ENCODE measurements at places on chromosomes 2 and 18. TPM values are rescaled to one million over a fixed set of nuclear protein-coding genes. Genes with fewer than 3 reads are reported as not detected.

Gene BCL2
- 4.1 TPM for total RNA-seq

DNA sequence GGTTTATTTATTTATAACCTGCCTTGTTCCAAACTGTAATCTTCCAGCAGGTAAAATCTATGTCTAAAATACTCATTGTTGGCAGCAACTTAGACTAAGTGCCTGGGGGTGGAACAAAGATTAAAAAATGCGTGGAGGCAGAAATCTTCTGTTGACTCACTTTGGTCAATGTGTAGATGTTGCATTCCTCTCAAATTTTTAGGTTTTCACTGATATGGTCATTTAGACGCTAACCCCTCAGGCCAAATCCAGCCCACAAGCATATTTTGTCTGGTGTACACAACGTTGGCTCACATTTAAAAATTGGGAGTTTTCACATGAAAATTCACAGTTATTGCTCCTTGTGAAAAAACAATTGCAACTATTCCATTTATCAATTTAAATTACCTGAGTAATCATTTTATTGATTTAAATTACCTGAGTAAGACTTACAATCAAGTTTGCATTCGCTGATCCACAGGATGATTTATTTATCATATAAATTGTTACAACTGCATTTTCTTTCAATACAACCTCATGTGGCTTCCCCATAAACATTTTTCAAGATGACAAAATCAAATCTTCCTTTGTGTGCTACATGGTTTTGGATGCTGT, 564.2 kb downstream of the TSN start:
- no peak overlapping the region for H3K27ac ChIP-seq
- no peaks in the 10 kb centered on the region for H3K27me3 ChIP-seq
- no peak overlapping the region for H3K4me3 ChIP-seq
- H3K4me1 ChIP-seq = no peaks in the 10 kb centered on the region

GRCh38 chr2:88857951-88858411, 166.5 kb downstream of the RPIA start:
- H3K27ac ChIP-seq = no peak overlapping the region
- H3K36me3 ChIP-seq = no peaks in the 10 kb centered on the region
- H3K4me3 ChIP-seq = no peak overlapping the region
- no peaks in the 10 kb centered on the region for H3K27me3 ChIP-seq
- no peaks in the 10 kb centered on the region for H3K4me1 ChIP-seq

DNA sequence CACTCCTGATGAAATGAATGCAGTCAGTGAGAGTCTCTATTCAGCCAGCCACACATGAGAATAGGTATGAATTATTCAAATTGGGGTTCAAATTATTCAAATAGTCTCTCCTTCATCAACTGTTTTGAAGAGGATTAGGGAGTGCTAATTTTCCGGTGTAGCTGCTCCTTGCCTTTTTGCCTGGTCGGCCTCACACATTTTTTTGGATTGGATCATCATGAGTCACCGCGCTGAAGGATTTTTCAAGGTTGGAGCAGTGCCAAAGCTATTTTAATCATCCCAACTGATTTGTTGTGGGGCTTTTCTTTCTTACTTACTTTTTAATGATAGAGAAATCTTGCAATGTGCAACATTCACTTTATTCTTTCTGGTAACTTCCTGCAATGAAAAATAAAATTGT, 2.4 kb upstream of the DTNA start:
- no peaks in the 10 kb centered on the region for H3K4me1 ChIP-seq
- no peak overlapping the region for H3K4me3 ChIP-seq
- no peak overlapping the region for H3K27ac ChIP-seq
- no peak for DNase-seq
- H3K36me3 ChIP-seq = no peaks in the 10 kb centered on the region

Gene DIS3L2
- 18.3 TPM for total RNA-seq

GRCh38 chr2:118861731-118862130, 14.3 kb upstream of the EN1 start:
- no peaks in the 10 kb centered on the region for H3K36me3 ChIP-seq
- H3K27ac ChIP-seq = no peak overlapping the region
- H3K27me3 ChIP-seq = peaks cover 22% of the 10 kb centered on the region
- no peak overlapping the region for H3K4me3 ChIP-seq
- no peak for DNase-seq

DNA sequence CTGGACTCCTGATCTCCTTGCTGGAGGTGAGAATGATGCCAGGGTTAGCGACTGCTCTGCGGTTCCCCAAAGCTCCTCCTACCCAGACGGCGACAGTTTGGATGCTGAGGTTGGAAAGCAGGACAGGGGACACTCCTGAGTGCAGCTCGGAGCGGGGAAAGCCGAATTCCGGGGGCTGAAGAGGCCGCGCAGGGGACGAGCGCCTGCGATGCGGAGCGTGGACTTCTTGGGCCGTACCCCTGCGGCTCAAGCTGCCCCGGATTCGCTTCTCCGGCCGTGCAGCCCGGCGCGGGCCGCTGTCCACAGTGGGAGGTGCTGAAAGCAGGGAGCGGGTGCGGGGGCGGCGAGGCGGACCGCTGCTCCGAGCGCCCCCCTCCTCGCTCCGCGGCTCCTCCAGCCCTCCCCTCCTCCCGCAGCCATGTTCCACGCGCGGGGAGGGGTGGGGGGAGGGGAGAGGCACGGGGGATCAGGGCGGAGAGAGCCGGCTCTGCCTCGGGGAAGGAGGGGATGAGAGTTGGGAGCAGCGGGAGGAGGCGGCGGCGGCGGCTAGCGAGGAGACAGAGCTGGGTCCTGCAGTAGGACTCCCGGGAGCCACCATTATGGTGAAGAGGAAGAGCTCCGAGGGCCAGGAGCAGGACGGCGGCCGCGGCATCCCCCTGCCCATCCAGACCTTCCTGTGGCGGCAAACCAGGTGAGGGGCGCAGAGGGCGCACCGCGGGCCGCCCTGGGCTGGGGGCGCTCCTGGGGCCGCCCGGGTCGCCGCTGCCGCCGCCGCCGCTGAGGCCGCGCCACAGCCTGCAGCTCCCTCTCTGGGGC, at the start of gene UNC80:
UNC80 (plus strand) TSS at position 359 of the 816 bp plus-strand sequence; CDS start at position 600, 241 bp downstream.
- H3K36me3 ChIP-seq = no peaks in the 10 kb centered on the region
- no peaks in the 10 kb centered on the region for H3K4me1 ChIP-seq
- DNase-seq = peak; percentile 65

DNA sequence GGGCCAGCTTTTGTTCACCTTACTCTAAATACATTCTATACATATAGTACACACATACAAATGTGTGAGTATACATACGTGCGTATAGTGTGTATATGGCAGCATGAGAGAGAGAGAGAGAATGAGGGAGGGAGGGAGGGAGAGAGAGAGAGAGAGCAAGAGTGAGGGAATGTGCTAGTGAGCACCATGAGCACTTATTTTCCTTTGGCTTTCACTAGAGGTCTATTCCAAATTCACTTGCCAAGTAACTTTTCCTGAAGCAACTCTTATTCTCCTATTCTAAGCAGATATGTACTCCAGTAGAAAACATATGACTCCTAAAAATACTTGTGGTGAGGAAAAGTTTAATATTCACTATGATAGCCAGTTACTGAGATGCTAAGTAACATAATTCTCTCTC, 85.7 kb downstream of the COBLL1 start:
- no peaks in the 10 kb centered on the region for H3K4me1 ChIP-seq
- H3K4me3 ChIP-seq = no peak overlapping the region
- H3K27me3 ChIP-seq = no peaks in the 10 kb centered on the region
- DNase-seq = no peak

- no peak for DNase-seq
- no peaks in the 10 kb centered on the region for H3K27me3 ChIP-seq
- H3K4me3 ChIP-seq = no peak overlapping the region
- H3K36me3 ChIP-seq = no peaks in the 10 kb centered on the region
- H3K27ac ChIP-seq = no peak overlapping the region
Measured at GRCh38 chr2:205605638-205606304, 76.5 kb upstream of the NRP2 start.

Gene NLRC4
- total RNA-seq = 1.9 TPM

DNA sequence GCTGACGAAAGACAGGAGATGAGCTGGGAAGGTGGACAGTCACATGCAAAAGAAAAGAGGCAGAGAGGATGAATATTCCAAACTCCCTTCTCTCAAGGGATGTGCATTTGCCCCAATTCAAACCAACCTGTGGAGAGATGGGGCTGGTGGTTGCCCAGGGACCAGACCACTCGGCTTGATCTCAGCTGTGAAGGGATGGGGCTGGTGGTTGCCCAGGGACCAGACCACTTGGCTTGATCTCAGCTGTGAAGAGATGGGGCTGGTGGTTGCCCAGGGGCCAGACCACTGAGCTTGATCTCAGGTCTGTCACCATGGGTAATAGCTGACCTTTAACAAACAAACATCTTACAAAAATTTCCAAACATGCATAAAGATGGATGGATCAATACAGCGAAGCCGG, 42.5 kb upstream of the SALL3 start:
- no peaks in the 10 kb centered on the region for H3K36me3 ChIP-seq
- no peak overlapping the region for H3K27ac ChIP-seq
- H3K4me3 ChIP-seq = no peak overlapping the region

GRCh38 chr2:75055142-75055819, 96.8 kb downstream of the POLE4 start:
- no peaks in the 10 kb centered on the region for H3K4me1 ChIP-seq
- DNase-seq = no peak
- H3K27me3 ChIP-seq = no peaks in the 10 kb centered on the region
- H3K36me3 ChIP-seq = no peaks in the 10 kb centered on the region
- H3K4me3 ChIP-seq = no peak overlapping the region
- no peak overlapping the region for H3K27ac ChIP-seq

DNA sequence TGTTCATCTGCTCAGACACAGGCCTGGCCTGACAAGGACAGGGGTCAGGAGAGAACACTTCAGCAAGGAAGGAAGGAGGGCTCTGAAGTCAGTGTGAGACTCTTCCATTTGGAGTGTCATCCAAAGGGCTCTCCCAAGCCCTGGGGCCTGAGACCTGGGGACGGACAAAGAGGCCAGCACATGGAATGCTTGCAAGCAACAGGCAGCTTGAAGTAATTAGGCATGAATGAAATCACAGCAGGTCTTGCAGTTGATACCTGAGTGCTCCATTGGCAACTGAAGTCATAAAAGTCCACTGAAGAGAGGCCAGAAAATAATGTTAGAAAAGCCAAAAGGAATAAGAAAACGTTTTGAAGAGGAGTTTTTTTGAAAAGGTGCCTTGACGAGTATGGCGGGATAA, 231.7 kb downstream of the VAPA start:
- no peak overlapping the region for H3K4me3 ChIP-seq
- no peaks in the 10 kb centered on the region for H3K4me1 ChIP-seq
- no peaks in the 10 kb centered on the region for H3K27me3 ChIP-seq
- no peak for DNase-seq

DNA sequence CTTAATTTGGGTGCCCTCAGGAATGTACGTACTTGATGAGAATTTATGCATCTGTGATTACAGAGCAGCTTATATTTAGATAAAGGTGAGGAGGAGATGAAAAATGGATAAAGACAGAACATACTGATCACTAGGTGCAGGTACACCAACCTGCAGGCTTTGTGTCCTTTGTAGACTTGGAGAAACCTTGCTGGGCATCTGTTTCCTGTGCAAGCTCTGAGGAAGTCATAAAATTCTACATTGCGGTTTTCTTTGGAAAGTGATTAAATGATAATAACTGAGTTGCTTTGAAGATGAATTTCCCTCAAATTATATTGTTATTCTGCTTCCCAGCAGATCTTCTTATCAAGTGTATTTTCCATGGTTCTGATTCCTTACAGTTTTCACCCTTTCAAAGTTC, 7.7 kb downstream of the RAB27B start:
- H3K36me3 ChIP-seq = no peaks in the 10 kb centered on the region
- no peaks in the 10 kb centered on the region for H3K4me1 ChIP-seq
- no peaks in the 10 kb centered on the region for H3K27me3 ChIP-seq
- no peak for DNase-seq
- no peak overlapping the region for H3K4me3 ChIP-seq

GRCh38 chr18:34857320-34857719, 147.2 kb downstream of the DTNA start:
- no peak overlapping the region for H3K27ac ChIP-seq
- no peak overlapping the region for H3K4me3 ChIP-seq
- H3K4me1 ChIP-seq = no peaks in the 10 kb centered on the region
- DNase-seq = no peak

All from right lobe of liver (tissue), 6 donors.